ENCODE measurements at places on chromosomes 6 and 20. TPM values are rescaled to one million over a fixed set of nuclear protein-coding genes. Genes with fewer than 3 reads are reported as not detected.
A peak's percentile ranks its signal among the peaks of the same experiment; 100 is the strongest.

DNA sequence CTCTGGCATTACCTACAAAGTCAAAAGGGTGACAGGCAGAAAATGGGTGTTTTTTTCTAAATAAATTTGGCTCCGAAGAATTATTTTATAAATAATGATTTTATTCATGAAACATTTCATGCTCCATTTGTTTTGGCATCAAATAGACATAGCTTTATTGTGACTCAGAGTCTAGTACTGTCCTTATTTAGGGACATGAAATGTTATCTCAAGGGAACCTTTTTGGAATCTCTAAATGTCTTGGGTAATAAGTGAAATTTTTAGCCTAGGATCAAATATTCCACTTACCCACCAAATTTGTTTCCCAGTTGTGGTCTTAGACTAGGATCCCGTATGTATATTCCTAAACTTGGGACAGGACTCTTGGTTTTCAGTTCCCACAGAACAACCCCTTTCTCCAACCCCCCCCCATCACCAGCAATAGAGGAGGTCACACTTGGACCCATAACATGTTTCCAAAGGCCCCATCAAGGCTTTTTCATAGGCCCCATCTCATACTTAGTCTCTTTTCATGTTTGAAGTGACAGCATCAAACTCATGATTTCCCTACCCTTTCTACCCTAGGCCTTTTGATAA lies 81.8 kb downstream of the JAG1 start:
- no peaks in the 10 kb centered on the region for H3K36me3 ChIP-seq
- no peak for DNase-seq
- H3K4me3 ChIP-seq: no peak overlapping the region
- H3K27me3 ChIP-seq: no peaks in the 10 kb centered on the region
- H3K27ac ChIP-seq: no peak overlapping the region

DNA sequence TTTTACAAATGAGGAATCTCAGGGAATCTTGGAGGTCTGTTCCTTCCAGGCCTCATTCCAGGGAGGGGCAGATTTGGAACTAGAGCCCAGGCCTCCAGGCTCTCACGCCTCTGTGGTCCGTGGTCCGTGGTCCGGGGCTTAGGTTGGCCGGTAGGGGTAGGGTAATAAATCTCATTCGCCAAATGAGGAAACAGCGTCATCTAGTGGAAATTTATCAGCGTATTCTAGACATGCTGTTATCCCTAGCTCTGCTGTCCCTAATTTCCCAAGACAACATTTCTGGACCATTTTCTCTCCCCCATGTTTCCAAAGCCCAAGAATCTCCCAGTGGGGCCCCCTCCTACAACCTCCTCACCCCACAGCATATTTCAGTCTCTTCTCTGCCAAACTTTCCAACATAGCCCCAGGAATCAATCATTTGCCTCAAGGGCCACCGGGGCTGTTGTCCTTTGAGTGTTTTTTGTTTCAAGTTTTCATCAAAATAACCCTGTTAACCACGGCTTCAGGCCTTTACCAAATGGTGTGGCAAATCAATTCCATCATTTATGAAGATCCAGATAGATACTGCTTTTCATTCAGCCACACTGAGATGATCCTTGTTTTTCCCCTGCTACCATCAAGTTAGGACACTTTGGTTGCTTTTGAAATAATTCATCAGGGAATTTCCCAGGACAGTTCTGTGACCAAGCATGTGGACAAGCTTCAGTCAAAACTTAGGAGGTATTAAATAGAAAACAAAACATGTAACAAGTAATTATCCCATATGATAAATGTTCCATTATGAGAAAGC lies 126.8 kb downstream of the ALDH8A1 start:
- no peaks in the 10 kb centered on the region for H3K36me3 ChIP-seq
- peaks cover 4% of the 10 kb centered on the region for H3K27me3 ChIP-seq
- peak; percentile 40 for DNase-seq
- no peaks in the 10 kb centered on the region for H3K4me1 ChIP-seq
- H3K27ac ChIP-seq: no peak overlapping the region
- no peak overlapping the region for H3K4me3 ChIP-seq

GRCh38 chr6:157217894-157218370 lies 105.4 kb downstream of the TMEM242 start:
- no peak for DNase-seq
- H3K27ac ChIP-seq: no peak overlapping the region

- H3K27ac ChIP-seq: no peak overlapping the region
- peaks cover 26% of the 10 kb centered on the region for H3K4me1 ChIP-seq
- H3K27me3 ChIP-seq: peaks cover 22% of the 10 kb centered on the region
- peaks cover 12% of the 10 kb centered on the region for H3K36me3 ChIP-seq
Measured at GRCh38 chr6:36025260-36025931, 955 bp upstream of the SLC26A8 start.

DNA sequence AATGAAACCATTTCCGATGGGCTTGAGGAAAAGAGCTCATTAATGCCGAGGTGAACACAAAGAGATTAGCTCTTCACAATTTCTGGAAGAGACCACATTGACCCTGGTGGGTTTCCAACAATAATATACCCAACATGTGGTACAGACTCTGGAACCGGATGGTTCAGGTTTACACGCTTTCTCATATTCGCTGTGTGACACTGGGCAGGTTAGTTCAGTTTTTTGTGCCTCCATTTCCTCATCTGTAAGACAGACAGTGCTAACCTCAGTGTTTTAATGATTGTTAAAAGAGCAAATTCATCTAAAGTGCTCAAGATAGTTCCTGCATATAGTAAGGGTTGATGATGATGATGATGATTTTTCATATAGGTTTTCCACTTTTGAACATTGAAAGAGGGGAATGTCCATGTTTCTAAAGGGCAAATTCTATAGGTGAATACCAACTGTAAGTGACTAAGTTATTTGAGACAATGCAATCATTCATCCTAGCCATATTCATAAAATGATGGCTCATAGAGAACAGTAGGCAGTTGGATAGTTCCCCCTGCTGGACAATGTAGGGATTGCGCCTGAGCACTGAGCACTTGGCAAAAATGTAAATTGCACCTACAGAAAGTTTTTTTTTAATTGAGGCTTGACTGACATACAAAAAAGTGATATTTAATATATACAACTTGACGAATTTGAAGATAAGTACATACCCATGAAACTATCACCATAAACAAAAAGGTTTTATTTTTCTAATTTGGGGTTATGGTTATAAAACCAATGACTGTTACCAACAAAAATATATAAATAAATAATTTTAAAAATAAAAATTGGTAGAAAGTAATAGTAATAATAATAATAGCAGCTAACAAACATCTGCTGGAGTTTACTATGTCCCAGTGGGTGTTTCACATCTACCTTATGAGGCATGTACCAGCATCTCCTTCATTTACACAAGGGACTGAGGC lies 2.1 kb upstream of the PERP start:
- no peaks in the 10 kb centered on the region for H3K36me3 ChIP-seq
- H3K27me3 ChIP-seq: peaks cover 50% of the 10 kb centered on the region
- H3K4me3 ChIP-seq: no peak overlapping the region
- no peak overlapping the region for H3K27ac ChIP-seq

- no peaks in the 10 kb centered on the region for H3K4me1 ChIP-seq
- H3K36me3 ChIP-seq: no peaks in the 10 kb centered on the region
- no peak overlapping the region for H3K4me3 ChIP-seq
- peaks cover 7% of the 10 kb centered on the region for H3K27me3 ChIP-seq
- no peak for DNase-seq
Measured at GRCh38 chr6:12844284-12845223, 128.0 kb downstream of the PHACTR1 start.

DNA sequence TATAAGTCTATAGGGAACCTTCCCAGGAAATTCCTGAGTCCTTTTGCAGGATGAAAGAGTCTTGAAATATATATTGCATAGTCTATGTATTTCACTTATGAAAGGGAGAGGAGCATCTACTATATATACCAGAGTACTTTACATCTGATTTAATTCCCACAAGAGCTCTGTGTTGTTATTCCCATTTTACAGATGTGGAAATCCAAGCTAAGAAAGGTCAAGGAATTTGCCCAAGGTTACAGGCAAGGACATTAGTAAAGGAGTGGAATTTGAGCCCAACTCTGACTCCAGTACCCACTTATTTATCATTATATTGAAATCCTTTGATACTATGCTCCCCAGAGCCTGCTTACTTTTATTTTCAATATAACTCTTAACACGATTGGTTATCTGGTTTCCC lies 2.6 kb downstream of the SESN1 start:
- H3K4me1 ChIP-seq: peaks cover 40% of the 10 kb centered on the region
- H3K36me3 ChIP-seq: peaks cover 8% of the 10 kb centered on the region
- no peak overlapping the region for H3K27ac ChIP-seq
- H3K4me3 ChIP-seq: peak overlapping the region; percentile 57
- H3K27me3 ChIP-seq: no peaks in the 10 kb centered on the region

DNA sequence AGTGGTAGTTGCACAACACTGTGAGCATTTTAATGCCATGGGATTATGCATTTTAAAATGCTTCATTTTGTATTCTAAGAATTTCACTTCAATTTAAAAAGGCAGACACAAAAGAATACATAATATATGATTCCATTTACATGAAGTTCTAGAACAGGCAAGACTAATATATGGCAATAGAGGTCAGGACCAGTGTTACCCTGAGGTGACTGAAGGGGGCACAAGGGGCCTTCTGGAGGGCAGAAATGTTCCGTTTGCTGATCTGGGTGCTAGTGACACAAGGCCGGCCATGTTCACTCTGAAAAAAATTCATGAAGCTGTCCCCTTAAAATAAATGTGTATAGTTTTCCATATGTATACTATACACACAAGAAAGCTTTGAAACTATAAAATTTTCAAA lies 28.5 kb downstream of the TASP1 start:
- H3K27ac ChIP-seq: no peak overlapping the region
- peaks cover 13% of the 10 kb centered on the region for H3K36me3 ChIP-seq
- H3K27me3 ChIP-seq: no peaks in the 10 kb centered on the region
- H3K4me3 ChIP-seq: no peak overlapping the region

- no peak for DNase-seq
- H3K36me3 ChIP-seq: no peaks in the 10 kb centered on the region
- no peaks in the 10 kb centered on the region for H3K4me1 ChIP-seq
- H3K27me3 ChIP-seq: peaks cover 8% of the 10 kb centered on the region
- no peak overlapping the region for H3K4me3 ChIP-seq
Measured at GRCh38 chr6:148317739-148318138, 24.9 kb upstream of the SASH1 start.

DNA sequence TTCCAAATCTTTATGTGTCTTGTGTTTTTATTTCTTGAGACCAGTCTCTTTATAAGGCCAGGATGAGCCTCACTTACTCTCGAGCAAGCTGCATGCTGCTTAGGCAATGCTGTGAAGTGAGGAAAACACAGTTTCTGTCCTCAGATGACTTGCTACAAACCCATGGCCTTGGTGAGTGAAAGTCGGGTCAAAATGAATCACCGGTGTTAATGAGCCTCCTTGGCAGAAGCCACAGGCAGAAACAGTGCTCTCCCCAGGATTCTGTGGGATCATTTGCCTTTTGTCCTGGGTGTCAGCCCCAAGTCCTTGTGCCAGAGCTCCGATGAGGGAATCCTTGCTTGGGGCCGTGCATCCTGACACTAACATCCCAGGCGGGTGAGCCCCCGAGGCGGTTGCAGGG lies 482.5 kb downstream of the QKI start:
- H3K4me3 ChIP-seq: no peak overlapping the region
- DNase-seq: no peak
- H3K4me1 ChIP-seq: no peaks in the 10 kb centered on the region
- no peaks in the 10 kb centered on the region for H3K27me3 ChIP-seq
- no peak overlapping the region for H3K27ac ChIP-seq

DNA sequence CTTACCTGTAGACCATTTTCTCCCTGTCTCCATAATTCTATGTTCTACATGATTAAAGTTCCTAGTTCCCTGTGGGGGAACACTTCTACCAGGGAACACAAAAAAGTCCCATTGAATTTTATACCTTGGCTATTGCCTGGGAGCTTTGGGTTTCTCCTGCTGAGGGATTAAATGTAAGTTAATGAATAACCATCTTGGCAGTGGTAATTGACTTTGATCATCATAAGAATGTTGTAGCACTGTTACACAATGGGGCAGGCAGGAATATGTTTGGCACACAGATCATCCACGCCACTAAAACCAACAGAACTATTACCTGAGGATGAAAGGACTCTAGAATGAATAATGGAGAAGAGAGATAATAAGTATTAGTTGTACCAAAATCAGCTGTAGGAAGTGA lies 1106.2 kb upstream of the GJE1 start:
- no peak overlapping the region for H3K27ac ChIP-seq
- no peaks in the 10 kb centered on the region for H3K27me3 ChIP-seq
- DNase-seq: no peak

DNA sequence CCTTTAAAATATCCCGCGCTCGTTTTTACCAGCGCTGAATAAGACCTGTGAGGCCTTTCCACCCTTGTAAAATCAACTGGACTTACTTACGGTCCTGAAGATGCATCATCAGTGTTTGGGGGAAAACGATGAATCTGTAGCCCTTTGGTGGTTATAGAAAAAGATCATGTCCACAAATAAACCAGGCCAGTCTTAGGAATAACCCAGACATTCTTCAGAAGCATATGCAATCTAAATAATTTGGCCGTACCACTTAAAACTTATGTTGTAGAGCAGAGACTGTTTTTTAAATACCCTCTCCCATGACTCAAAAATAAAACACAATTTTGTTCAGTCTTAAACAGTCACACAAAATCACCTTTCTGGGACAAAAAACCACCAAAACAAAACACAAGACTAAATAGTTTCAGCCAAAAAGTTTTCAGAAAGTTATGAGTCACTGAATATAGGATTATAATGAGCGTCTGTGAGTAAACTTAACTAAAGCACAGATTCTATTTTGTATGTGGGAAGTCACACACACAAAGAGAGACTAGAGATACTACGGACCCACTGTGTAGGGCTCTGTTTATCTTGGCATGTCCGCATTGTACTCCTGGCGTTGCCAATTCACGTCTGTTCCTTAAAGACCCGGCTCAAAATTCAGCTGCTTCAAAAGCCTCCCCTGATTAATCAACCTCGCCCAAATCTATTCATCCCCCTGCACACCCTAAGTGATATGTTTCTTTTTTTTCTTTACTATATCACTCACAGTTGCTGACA lies 26.5 kb upstream of the SMOC2 start:
- H3K4me3 ChIP-seq: no peak overlapping the region
- no peaks in the 10 kb centered on the region for H3K4me1 ChIP-seq
- H3K27ac ChIP-seq: no peak overlapping the region
- no peaks in the 10 kb centered on the region for H3K27me3 ChIP-seq

DNA sequence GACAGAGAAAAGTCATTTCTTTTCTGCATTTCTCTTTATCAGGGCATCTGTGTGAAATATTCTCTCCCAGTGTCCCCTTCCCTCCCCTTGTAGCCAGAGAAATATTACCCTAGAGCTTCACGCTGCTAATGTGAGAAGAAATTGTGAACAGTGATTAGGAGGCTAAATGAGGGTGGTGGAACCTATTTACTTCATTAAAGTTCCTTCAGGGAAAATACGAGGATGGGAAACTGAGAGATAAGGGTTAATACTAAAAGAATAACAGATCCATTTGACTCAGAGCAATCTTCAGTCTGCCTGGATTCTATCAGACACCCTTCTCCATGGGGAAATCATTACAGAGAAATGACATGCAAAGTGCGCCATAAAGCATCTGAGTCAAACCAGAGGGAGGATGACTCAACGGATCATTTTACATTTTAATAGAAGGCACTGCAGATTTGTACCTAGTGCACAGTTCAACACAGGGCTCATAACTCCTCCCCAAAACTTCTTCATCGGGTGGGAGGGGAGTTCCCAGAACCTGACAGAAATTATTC lies 131.3 kb downstream of the GJA10 start:
- no peaks in the 10 kb centered on the region for H3K27me3 ChIP-seq
- no peak for DNase-seq
- H3K4me3 ChIP-seq: no peak overlapping the region
- H3K36me3 ChIP-seq: peaks cover 71% of the 10 kb centered on the region
- no peak overlapping the region for H3K27ac ChIP-seq

GRCh38 chr20:12090920-12091319 lies 173.2 kb downstream of the BTBD3 start:
- H3K36me3 ChIP-seq: no peaks in the 10 kb centered on the region
- no peak overlapping the region for H3K27ac ChIP-seq
- H3K4me1 ChIP-seq: no peaks in the 10 kb centered on the region

Gene TGM3
- not detected for total RNA-seq

Gene FAM209A
- total RNA-seq: 2.7 TPM
